Left colon (tissue), 2 donors: ENCODE measurements at places on chromosomes 7 and 10. TPM values are rescaled to one million over a fixed set of nuclear protein-coding genes. Genes with fewer than 3 reads are reported as not detected.

DNA sequence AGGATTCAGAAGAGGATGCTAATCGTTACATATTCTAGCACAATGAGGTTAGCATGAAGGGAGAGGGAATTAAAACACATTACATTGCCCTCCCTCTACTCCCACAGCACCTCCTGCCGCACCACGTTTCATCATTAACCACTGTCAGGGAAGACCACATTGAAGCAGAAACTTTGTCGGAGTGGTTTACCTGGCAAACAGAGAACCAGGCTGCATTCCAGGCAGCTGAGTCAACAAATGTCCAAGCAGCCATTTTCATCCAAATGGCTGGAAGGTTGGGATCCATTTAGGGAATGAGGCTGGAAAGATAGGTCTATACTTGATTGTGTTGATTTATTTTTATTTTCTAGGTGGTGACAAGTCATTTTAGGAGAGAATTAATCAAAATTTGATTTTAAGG lies 273.6 kb downstream of the DYNC1I1 start:
- no peak for DNase-seq

GRCh38 chr7:104367926-104368325 lies 39.5 kb downstream of the LHFPL3 start:
- DNase-seq: no peak

DNA sequence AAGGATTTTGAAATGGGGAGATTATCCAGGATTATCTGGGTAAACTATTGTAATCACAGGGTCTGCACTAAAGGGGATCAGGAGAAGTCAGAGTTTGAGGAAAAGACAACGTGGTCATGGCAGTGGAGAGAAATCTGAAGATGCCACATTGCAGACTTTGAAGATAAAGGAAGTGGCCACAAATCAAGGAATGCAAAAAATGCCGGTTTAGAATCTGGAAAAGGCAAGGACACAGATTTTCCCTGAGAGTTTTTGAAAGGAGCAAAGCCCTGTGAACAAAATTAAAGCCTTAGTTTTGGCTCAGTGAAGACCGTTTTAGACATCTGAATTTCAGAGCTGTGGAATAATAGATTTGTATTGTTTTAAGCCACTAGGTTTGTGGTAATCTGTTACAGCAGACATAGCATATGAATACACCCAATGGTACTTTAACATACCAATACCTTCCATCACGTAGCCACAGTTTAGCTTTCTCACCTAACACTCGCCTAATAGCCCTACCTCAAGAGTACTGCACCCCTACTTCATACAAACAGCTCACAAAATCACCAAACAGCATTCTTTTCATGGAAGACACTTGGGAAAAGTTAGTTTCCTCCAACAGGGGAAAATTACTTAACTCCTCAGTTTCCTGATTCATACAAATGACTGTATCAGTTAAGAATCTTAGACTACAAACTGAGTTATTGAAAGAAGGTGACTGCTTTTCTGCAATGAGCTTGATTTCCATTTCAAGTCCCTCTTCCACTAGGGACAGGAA lies 446.5 kb downstream of the INHBA start:
- no peak for DNase-seq

- DNase-seq: no peak
Observed at GRCh38 chr10:57955076-57955475, 312.6 kb downstream of the IPMK start.

DNA sequence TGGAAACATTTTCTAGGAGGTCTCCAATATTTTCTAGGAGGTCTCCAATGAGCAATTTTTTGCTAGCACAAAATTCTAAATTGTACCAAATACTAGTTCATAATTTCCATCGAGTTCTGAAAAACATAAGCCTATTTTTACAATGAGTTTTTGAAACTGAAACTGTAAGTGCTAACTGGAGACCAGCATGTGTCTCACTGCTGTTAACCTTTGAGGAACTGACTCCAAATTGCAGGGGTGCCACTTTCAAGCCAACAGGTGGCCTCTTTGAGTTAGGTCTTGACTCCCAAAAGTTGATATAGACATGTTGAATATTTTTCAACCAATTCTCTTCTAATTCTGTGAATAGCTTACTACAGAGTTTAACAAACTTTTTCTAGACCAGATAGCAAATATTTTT lies 58.8 kb downstream of the CAV1 start:
- no peak for DNase-seq

DNA sequence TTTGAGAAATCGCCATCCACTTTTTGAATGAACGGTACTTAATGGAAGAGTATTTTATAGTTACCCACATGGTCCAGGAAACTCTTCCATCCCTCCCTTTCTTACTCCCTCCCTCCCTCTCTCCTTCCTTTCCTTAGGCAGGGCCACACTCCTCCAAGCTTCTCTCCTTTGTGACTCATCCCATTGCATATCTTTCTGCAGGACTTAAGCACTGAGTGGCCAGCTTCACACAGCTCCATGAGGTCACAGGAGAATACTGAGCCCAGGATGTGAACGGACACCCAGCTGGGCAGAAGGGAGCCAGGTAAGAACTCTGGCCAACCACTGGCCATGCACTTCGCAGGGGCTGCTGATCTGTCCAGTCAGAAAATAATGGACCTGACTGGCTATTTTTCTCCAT lies 189.7 kb upstream of the ADCY1 start:
- no peak for DNase-seq

- DNase-seq: no peak
Observed at GRCh38 chr10:1217237-1217587, 161.0 kb downstream of the WDR37 start.

DNA sequence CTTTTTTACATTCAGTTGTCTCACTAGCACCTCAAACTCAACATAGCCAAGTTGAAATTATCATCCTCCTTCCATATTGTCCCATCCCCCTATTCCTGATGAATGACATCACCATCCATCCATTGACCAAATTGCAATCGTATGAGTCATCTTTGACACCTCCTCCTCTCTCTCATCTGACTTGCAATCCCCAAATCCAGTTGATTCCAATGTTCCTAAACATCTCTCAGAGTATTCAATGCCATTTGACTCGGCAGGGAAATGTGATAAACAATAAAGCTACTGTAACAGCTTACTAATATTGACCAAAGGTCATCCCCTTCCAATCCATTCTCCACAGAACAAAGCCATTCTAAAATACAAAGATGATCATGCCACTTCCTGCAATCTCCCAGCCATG lies 1047.8 kb downstream of the NRG3 start:
- no peak for DNase-seq

DNA sequence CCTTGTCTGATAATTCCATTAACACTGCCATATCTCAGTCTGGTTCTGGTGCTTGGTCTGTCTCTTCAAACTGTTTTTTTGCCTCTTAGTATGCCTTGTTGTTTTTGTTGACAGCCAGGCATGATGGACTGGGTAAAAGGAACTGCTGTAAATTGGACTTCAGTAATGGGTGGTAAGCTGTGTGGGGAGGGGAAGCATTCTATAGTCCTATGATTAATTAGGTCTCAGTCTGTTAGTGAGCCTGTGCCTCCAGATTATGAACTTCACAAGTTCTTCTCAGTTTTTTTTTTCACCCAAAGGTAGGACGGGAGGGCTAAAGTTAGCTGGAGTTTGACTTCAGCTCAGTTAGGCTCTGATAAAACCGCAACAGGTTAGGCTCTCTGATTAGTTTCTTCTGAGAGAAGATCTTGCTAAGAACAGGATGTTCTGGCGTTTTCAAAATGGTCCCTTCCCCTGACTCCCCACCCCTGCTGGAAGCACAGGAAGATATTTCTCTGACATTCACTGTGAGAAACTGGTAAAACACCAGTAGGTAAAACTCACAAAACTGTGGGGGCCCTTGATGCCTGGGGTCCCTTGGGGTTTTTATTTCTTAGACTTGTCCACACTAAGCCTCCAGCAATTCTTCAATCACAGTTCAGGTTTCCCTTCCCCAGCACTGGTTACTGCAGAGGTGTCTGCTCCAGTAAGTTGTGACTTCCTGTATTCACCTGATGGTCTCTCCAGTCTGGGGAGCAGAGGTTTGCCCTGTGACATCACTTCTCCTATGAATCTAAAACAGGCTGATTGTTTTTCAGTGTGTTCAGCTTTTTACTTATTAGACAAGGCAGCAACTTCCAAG lies 43.3 kb upstream of the CCDC71L start:
- no peak for DNase-seq

DNA sequence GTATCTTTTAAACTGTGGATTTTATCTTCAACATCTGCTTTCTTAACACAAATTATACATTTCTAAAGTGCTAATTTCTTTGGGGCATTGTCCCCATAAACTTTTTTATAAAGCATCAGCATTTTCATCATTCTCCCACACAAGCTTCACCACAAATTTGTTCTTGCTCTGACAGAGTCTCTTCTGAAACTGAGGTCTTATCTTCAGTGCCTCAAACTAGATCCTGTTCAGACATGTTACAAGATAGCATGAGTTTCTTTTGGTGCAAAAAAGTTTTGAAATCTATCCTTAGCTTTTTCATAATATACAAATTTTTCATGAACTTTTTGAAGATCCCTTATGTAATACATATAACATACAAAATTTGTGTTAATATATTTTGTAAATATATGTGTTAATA lies 346.6 kb downstream of the IPMK start:
- DNase-seq: no peak

DNA sequence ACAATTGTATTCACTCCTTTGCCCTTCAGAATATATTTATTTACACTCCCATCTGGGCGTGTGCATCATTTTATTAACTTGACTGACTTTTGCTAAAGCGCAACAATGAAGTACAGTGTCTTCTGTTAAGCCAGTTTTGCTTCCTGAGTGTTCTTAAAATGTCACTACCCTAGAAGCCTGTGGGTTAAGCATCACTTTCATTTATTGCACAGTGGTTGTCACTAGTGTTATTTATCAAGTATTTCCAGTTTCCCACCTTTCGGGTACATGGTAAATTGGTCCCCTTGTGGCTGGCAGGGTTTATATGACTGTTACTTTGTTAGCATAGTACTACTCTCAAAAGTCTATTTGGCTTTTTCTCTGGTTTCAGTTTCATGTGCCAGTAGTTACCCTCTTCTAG lies 3.3 kb downstream of the HILPDA start:
- no peak for DNase-seq

- no peak for DNase-seq
Observed at GRCh38 chr7:157027568-157028198, 17.2 kb upstream of the MNX1 start.

DNA sequence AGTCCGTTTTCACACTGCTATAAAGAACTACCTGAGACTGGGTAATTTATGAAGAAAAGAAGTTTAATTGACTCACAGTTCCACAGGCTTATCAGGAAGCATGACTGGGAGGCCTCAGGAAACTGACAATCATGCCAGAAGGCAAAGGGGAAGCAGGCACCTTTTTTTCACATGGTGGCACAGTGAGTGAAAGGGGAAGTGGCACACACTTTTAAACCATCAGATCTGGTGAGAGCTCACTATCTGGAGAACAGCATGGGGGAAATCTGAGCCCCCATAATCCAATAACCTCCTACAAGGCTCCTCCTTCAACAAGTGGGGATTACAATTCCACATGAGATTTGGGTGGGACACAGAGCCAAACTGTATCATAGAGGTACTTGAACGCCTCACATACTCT lies 30.0 kb downstream of the AGR3 start:
- DNase-seq: no peak

GRCh38 chr7:112414855-112415490 lies 35.3 kb upstream of the IFRD1 start:
- no peak for DNase-seq

DNA sequence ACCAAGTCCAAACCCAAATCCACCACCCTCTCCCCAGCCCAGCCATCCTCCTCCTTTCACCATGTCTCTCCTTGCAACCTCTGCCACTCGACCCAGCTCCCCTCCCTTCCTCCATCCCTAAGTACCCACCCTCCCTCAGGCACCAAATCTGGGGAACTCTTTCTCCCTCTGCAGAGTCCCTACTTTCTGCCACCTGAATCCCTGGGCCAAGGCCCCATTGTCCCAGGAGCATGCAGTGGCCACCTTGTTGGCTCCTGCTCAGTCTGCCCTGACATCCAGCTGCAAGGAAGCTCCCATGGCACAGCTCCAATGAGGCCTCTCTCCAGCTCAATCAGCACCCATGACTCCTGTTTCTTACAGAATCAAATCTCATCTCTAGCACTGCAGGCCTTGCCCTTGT lies 5.5 kb upstream of the UNC5B start:
- no peak for DNase-seq

DNA sequence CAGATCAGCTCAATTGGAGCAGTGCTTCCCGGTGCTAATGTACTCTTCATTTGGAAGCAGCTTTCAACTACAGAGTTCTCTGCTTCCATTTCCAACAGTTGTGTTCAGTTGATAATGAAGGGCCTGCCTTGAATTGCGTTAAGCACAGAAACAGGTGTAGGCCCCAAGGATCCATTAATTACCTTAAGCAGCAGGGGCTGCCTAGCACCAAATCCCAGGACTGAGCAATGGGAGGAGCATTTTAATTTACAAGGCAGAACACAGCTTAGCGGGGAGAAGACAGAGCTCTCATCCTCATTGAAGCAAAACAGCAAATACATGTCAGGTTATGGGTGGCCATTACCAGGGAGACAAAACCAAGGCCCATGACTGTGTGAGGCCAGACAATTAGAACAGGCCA lies 349.6 kb downstream of the TFEC start:
- DNase-seq: no peak

DNA sequence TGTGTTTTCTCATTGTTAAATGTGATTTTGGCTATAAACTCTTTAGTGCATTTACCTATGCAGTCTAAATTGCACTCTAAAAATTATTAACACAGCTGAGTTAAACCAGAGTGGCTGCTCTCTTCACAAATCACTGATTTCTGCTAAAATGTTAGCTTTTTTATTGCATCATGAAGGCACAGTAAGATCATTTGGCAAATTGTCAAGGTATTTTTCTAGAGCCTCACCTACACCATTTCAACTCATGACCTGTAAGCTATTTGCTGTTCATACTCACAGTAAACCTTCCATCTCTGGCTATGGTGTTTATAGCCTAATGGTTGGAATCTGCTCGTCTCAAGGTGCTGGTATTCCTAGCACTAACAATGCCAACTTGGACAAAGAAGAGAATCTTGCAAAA lies 25.7 kb downstream of the NDUFB2 start:
- DNase-seq: no peak

MKX gene
- 0.06 TPM for total RNA-seq

SLC29A4 gene
- total RNA-seq: 3.2 TPM

PRSS1 gene
- 4.0 TPM for total RNA-seq

LMTK2 gene
- 51.4 TPM for total RNA-seq

GDF10 gene
- 0.67 TPM for total RNA-seq

CDHR1 gene
- total RNA-seq: 63.7 TPM

AS3MT gene
- 0.61 TPM for total RNA-seq

VWC2 gene
- total RNA-seq: 0.09 TPM

SPACDR gene
- total RNA-seq: 0.31 TPM
